ENCODE measurements at places on chromosomes 16 and 17. TPM values are rescaled to one million over a fixed set of nuclear protein-coding genes. Genes with fewer than 3 reads are reported as not detected.

The TBC1D3I gene
- not detected for polyA plus RNA-seq

The NPW gene
- polyA plus RNA-seq = 1.1 TPM

The PDILT gene
- polyA plus RNA-seq = not detected

The KRT33A gene
- not detected for polyA plus RNA-seq

The CIBAR2 gene
- polyA plus RNA-seq = 1.3 TPM

The TP53TG3E gene
- not detected for polyA plus RNA-seq

The LAT gene
- 7.4 TPM for polyA plus RNA-seq

The KRTAP16-1 gene
- polyA plus RNA-seq = not detected

Data from right lung (tissue), 10 donors.